ENCODE measurements at places on chromosomes 13 and 19.

- peak; percentile 82 for DNase-seq
Observed at GRCh38 chr19:15629003-15629880, 11.5 kb upstream of the CYP4F3 start.

GRCh38 chr19:16892868-16893685 is 4.3 kb downstream of the F2RL3 start:
- DNase-seq: no peak

- DNase-seq: no peak
Observed at GRCh38 chr13:40786568-40786996, 2.8 kb upstream of the SLC25A15 start.

- no peak for DNase-seq
Observed at GRCh38 chr13:25910991-25911419, 140.8 kb downstream of the SHISA2 start.

GRCh38 chr13:64305246-64305645 is 2889.6 kb upstream of the PCDH20 start:
- no peak for DNase-seq

DNA sequence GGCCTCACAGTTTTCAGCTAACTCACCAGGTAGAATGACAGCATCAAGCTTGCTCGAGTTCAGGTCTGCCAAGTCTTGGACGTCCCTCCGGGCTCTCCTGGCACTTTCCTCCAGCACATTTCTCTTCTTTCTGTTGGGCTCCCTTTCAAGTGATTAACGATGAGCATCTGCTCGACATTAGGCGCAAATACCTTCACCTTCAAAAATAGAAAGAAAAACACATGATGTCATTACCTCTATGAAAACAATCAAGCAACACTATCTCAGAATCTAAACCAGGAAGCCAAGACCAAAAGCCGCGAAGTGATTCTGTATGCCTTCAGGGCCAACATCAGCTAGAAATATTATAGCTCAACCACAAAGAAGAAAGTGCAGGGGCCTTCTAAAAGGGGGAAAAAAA is 15.4 kb upstream of the CLN5 start:
- peak; percentile 54 for DNase-seq

GRCh38 chr13:94608586-94608985 is 6.9 kb downstream of the GPR180 start:
- DNase-seq: no peak

GRCh38 chr19:37987356-37988332 is 80.6 kb downstream of the SIPA1L3 start:
- DNase-seq: no peak

- no peak for DNase-seq
Observed at GRCh38 chr13:46314587-46314986, 72.5 kb downstream of the RUBCNL start.

DNA sequence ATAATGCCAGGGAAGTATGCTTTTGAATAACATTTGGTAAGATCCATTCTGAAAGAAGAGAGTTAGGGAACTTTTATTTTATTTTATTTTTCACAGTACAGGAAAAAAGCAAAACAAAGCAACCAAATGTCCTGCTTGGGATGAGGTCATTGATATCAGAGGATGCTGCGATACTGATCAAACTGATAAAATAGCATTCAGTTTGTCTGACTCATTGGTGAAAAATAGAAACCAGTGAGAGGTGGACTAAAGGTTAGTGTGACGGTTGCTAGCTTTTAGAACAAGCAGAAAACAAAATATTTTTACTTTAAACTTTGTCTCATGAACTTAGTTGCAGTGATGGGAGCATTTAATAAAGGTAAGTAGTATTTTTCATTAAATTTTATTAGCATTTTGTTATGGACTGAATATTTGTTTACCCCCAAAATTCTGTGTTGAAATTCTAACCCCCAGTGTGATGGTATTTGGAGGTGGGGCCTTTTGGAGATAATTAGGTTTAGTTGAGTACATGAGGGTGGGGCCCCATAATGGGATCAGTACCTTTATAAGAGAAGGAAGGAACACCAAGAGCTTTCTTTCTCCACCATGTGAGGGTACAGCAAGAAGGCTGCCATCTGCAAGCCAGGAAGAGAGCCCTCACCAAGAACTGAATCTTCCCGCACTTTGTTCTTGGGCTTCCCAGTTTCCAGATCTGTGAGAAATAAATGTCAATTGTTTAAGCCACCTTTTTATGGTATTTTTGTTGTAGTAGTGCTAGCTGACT is 37.3 kb downstream of the ITGBL1 start:
- DNase-seq: no peak

GRCh38 chr13:112744168-112745021 is 54.6 kb downstream of the ATP11A start:
- DNase-seq: no peak

DNA sequence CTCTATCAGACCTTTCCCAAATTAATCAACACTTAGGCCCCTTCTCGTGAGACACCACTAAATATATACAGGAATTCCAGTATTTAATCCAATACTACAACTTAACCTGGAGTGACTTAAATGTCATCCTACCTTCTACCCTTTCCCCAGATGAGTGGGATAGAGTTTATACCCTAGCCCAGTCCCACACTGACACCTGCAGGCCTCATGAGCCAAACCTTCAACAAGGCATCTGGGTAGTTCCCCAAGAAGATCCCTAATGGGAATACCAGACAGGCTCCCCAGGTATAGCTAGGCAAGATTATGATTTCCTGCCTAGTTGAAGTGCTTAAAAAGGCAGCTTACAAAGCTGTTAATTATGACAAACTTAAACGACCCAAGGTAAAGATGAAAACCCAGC is 15.9 kb downstream of the ZNF83 start:
- DNase-seq: no peak

- no peak for DNase-seq
Observed at GRCh38 chr19:6204212-6204611, 68.7 kb downstream of the ACSBG2 start.

DNA sequence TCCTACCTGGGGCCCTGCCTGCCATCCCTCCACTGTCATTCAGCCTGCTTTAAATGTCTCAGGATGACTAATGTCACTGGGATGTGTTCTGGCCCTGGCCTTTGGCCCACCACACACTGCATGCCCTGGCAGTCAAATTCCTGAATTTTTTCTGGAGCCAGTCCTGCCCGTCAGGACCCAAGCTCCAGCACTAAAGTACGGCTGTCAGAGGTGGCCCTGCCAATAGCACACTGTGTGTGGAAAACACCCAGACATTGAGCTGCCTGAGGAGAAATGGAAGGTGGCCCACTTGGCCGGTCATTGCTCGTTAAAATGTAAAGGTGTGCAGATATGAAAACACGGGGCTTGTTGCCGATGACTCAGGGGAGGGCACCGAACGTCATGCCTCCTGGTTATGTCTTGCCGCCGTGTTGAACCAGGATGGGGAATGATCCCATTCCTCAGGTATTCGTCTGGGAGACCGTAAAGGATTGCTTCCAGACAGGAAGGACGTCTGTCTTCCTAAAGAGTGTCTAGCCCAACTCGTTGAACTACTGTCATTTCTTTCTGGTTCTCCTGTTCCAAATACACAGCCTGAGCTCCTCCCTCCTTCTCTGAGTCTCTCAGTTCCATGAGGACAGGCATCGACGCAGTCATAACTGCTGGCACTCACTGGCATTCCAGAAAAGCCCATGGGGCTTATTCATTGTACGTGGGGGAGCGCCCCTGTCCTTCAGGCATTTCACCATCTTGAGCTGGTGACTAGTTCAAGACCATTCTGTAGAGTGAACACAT is 40.6 kb downstream of the COL4A2 start:
- no peak for DNase-seq

GRCh38 chr13:60463787-60464186 is 66.8 kb downstream of the TDRD3 start:
- DNase-seq: no peak

GRCh38 chr13:97364031-97364430 is 69.9 kb upstream of the RAP2A start:
- no peak for DNase-seq

All from common myeloid progenitor, CD34-positive (primary cell).